EL (cell line): ENCODE measurements at places on chromosomes 13 and 19.

GRCh38 chr13:91934354-91934753 is 535.9 kb downstream of the GPC5 start:
- no peak for DNase-seq

DNA sequence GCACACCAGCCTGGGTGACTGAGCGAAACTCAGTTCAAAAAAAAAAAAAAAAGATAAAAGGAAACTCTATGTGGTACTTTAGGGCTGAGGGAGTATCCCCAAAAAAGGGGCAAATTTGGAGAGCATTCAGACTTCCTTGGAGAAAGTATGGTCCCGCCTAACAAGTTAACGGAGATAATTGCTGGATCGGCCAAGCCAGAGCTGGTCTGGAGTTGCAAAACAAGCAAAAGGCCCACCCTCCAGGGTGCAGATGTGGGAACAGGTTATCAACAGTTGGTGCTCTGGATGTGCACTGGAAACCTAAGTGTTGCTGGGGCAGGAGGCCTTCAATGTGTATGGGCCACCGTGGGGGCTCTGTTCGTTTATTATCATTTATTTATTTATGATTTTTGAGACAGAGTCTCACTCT is 2.8 kb downstream of the IQCN start:
- no peak for DNase-seq

- DNase-seq: no peak
Observed at GRCh38 chr13:102021777-102022176, 380.1 kb downstream of the FGF14 start.

DNA sequence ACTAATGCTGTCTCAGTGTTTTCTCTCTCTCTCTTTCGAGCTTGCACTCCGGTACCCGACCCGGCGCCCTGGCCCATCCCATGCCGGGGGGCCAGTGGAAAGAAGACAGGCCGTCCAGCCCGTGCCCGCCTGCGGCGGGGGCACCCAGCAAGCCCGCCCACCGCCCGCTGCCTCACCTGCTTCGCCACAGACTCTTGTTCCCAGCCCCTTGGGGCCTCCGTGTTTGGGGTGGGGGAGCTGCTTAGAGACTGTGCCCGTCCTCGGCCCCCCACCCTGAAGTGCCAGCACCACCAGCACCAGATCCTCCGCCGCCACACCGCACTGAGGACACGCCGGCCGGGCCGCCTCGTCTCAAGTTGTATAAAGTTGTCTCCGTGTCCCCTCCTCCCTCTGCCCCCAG is 2.4 kb downstream of the LENG9 start:
- DNase-seq: no peak

GRCh38 chr13:106402866-106403265 is 132.6 kb downstream of the EFNB2 start:
- no peak for DNase-seq

DNA sequence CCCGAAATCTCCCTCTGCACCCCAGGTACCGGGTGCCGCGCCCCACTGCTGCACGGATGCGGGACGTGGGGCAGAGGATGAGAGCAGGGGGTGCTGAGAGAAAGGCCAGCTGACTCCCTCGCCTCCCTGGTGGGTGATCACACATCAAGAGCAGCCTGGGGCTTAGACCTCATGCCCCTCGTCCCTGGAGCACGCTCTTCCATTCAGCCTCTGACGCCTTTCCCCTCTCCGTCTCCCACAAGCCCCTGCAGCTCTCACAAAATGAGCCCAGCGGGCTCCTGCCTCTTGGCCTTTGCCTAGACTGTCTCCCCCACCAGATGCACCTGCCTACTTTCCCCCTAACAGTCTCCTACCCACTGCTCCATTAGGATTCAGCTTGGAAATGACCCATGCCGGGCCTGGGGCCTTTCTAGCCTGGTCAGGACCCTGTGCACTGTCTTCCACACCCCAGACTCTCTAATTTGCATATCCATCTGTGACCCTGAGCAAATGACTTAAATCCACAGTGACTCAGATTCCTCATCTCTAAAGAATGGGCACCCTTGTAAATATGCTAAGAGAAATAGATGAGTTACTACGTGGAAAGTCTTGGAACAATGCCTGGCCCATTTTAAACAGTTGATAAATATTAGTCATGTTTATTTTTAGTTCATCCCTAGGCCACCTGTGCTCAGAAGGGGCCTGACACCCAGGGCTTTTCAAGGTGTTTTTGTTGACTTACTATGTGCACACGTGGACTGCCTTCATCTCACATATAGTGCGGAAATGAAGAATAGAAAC is 582 bp upstream of the PTPRH start:
- peak; percentile 96 for DNase-seq

DNA sequence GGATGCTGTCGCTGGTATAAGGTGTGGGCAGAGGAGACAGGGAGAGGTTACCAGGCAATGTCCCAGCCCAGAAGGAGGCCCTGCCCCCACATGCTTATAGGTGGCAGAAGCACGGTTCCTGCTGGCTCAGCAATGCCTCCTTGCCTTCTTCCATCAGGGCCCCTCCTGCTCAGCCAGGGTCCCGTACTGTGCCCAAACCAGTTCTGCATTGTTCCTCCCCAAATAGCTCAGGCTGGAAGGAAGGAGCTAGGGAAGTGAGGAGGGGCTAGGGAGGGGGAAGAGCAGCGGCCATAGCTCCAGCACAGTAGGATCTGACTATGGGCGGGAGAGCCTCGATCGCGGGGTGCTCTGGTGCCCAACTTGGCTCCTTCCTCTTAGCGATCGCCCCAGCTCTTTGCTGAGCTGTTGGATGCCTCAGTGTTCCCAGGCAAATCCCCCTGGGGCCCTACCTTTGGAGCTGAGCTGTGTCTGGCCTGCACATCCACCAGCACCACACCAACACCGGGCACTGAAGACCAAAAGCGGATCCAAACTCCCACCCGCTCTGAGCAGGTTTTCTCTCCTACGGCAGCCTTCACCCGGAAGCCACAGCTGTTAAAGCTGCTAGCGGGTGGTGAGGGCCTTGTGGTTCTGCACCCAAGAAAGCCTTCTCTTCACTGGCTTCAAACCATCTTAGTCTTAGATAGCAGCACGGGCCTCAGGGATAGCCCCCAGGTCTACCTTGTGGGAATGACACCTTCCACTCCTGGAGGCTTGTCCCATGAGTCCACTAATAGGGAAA is 32.1 kb upstream of the PEPD start:
- DNase-seq: no peak
